T-helper 2 cell (primary cell): ENCODE measurements at places on chromosomes 7 and 10.

GRCh38 chr10:60188548-60188947 is 201.1 kb downstream of the ANK3 start:
- no peak for DNase-seq

DNA sequence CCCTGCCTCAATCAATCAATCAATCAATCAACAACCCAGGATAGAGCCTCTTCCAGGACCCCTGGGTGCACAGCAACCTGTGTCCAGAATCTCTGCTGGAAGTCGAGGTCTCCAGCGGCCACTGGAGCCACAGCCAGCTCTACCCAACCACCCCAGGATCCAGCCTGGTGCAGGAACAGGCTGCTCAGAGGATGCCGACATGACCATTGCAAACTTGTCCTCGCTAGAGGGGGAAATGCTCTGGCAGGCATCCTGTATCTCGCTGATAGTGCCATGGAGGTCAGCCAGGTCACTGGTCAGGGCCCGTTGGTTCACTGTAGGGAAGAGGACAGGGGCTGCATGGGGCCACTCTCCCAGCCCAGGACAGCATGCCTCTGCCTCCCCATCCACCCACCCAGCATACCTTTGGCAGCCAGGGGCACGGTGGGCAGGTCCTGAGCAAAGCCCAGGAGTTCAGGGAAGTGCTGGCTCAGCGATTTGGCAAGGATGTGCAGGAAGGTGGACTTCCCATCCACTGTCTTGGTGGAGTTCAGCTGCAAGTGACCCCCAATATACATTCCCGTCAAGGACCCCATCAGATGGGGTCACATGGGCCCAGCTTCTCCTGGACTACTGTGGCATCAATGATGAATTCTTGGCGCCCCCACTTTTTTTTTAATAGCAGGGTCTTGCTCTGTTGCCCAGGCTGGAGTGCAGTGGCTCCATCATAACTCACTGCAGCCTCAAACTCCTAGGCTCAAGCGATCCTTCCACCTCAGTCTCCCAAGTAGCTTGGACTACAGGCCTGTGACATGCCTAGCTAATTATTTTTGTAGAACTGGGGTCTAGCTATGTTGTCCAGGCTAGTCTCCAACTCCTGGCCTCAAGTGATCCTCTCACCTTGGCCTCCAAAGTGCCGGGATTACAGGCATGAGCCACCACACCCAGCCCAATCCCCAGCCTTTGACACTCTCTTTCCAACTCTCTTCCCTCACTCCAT is 49.4 kb downstream of the GRID2IP start:
- DNase-seq, result no peak

DNA sequence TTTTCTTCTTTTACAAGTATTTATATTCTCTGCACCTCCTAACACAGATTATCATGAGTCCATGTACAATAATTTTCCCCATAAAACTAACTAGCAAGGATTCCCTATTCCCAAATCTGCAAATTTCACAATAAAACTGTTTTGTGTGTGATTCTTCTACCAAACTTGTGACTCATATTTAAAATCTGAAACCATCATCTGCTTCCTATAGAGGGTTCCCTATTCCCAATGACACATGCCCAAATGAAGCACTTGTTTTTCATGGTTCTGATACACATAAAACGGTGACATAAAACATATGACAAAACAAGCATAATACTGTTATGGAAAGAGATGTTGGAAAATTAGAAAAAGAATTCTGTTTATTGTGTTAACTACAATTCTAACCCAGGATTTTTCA is 657.6 kb downstream of the PARD3 start:
- no peak for DNase-seq

- no peak for DNase-seq
Measured at GRCh38 chr10:133164816-133165555, 5.0 kb downstream of the KNDC1 start.

DNA sequence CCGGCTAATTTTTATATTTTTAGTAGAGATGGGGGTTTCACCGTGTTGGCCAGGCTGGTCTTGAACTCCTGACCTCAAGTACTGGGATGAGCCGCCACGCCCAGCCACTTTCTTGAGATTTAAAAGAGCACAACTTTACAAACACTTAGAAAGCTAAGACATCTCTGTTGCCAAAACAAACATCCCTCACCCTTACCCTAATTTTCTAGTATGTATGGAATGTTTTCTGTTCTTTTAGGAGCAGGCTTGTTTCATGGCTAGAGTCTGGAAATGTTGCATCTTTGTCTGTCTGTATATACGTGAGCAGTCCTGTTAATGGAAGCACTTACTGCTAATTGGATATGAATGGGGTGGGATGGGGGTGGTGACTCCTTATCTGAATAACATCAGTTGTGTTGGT is 2.9 kb downstream of the OLAH start:
- no peak for DNase-seq

GRCh38 chr10:61189912-61190311 is 245.9 kb upstream of the RHOBTB1 start:
- DNase-seq, result no peak

- DNase-seq, result no peak
Measured at GRCh38 chr10:64867501-64867962, 1346.3 kb downstream of the REEP3 start.

DNA sequence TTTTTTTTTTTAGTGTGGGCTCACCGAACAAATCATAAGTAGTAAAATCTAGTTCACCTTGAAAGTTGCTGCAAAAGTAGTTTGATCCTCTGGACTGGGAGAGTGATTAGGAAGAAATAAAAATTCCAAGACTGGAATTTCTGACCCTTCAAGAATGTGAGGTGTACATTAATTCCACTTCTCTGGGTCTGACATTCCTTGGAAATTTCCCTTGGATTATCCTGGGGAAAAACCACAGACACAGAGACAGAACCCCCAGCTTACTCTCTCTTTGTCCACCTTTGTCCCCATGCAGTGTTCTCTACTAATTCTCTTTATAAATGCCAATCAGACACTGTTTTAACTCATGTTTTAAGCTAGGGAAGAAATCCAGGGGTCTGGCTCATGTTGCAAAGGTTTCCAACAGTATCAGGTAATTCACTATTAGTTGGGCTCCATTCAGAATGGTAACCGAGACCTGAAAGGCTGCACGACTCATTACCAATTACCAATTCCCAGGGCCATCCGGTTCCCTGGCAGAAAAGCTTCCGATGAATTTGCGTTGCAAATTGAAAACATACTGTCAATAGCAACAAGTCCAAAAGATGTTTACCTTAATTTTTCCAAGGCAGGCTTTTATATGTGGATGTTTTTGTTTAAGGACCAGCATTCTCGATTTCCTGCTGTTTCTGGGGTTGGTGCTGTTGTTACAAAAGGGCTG is 86.3 kb downstream of the BAMBI start:
- DNase-seq, result no peak

DNA sequence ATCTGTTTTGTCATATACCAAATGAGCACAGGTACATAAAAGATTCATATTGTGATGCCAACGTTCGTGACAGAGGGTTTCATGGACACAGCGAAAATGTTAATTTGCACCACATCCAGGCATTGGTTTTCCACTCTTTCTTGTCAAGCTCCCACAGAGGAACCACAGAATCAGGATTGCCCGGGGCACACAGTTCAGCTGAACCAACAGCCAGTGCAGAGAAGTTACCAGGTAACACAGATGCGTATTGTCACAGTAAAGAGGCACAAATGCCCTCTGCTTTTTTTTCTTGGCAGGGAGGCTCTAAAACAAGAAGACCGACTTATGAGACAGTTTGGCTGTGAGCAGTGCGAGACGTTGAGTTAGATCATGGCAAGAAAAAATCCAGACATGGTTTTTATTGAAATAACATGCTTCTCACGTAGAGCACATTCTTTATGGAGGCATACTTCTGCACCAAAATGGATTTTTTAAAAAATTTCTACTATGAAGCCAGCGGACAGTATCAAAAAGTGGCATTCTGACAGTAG is 331.1 kb upstream of the KIAA1217 start:
- no peak for DNase-seq

DNA sequence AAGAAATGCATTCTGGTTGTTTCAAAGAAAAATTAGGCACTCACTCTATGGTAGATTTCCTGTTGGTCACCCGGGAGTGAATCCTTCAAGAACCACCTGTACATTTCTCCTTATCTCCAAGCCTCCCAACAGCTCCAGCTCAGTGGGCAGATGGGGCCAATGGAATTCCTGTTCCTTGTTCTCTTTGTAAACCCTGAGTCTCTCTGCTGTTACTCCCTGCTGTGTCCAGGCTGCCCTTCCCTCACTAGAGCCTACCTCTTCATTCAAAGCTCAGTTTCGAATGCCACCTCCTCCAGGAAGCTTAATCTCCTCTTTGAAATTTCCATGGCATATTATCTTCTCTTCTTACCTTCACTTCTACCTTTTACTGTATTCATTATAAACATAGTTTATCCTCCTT is 3.5 kb upstream of the BMPER start:
- DNase-seq, result no peak

DNA sequence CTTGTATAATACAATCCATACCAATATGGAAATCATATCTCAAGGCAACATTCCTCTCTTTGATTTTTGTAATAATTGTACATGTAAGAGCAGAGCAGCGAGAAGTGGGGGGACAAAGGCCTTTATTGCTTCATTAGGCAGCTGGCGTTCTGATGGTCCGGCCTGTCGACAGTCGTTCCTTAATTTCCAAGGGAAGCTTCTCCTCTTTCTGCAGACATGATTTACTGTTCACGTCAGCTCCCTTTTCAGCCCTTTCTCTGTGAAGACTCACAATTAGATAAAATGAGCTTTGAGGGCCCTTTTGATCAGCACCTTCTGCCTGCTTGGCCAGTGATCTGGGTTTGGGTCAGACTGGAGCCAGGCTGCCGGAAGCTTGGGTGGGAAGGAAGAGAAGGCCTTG is 65.6 kb upstream of the CTBP2 start:
- DNase-seq, result no peak

GRCh38 chr10:79289801-79290200 is 57.5 kb upstream of the PPIF start:
- DNase-seq, result no peak

DNA sequence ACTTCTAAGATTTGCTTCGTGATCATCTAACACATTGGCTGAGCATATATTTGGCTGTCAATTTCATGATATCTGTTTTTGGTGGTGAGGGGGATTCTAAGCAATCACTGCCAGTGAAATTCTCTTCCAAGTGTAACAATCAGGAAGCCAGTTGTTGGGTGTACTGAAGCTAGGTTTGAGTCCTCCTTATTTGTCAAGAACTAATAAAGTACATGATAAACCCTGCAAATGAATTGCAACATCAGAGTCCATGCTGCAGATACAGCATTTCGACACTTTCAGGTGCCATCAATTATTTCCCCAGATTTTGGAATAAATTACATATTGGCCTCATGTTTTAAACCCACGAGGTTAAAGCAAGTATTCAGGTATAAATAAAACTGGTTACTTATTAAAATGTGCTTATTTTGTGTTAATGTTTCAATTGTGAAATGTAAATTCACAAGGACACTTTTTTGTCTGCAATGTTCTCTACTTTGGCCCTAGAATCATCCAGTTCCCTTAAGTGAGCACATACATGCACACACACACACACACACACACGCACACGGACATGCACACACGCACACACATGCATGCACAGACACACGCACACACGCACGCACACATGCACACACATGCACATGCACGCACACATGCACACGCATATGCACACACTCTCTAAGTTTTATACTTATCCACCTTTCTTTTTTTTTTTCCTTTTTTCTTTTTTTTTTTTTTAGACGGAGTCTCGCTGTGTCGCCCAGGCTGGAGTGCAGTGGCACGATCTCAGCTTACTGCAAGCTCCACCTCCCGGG is 510.2 kb upstream of the KLF6 start:
- no peak for DNase-seq

- no peak for DNase-seq
Measured at GRCh38 chr10:120503689-120504088, 46.7 kb downstream of the PLPP4 start.

GRCh38 chr10:81108516-81109199 is 571.0 kb downstream of the SH2D4B start:
- DNase-seq, result no peak

DNA sequence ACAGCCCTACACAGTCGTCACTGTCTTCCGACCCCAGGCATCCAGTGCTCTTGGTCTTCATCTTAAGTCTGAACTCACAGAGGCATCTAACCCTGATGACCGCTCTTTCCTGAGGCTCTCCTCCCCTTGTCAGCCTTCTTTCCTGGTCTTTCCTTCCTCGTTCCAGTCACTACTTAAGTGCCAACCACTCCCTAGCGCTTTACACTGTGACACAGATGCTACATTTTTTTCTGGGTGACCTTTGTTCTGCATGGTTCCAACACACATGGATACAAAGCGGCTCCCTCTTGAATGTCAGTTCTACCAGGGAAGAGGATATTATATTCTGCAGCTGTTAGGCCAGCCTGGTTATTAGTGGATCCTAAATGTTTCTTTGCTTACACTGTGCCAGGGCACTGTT is 12.7 kb downstream of the YWHAG start:
- no peak for DNase-seq

- DNase-seq, result no peak
Measured at GRCh38 chr10:28719789-28720436, 42.6 kb downstream of the BAMBI start.

GRCh38 chr7:132364226-132364625 is 212.0 kb downstream of the PLXNA4 start:
- no peak for DNase-seq

- no peak for DNase-seq
Measured at GRCh38 chr10:78937393-78937792, 131.4 kb upstream of the ZMIZ1 start.

DNA sequence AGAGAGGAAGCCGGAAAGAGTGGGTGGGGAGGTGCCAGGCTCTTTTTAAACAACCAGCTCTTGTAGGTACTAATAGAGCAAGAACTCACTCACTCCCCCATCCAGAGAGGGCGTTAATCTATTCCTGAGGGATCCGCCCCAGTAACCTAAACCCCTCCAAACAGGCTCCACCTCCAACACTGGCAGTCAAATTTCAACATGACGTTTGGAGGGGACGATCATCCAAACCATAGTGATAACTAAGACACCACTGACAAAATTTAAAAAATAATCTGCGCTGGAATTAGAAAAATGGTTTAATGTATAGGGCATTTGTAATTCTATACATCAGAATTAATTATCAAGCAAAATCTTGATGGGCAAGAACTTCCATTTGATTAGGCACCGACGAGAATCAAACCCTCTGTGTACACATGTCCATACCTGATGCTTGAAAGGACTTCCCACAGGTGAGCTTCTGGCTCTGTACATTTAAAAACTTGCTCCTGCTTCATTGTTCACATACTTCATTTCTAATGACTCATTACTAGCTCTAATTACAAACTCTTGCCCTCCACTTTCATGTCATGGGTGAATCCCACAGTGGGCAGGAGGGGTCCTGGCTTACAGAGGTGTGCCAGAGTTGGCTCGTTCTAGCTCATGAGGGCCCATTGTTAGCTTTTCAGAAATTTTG is 20.6 kb upstream of the KDM7A start:
- DNase-seq, result no peak

- no peak for DNase-seq
Measured at GRCh38 chr10:33335551-33335800, 1.0 kb upstream of the NRP1 start.

GRCh38 chr7:133873631-133874030 is 253.5 kb upstream of the LRGUK start:
- DNase-seq, result no peak
